CD8-positive, alpha-beta memory T cell (primary cell): ENCODE measurements at places on chromosomes 4 and X.

DNA sequence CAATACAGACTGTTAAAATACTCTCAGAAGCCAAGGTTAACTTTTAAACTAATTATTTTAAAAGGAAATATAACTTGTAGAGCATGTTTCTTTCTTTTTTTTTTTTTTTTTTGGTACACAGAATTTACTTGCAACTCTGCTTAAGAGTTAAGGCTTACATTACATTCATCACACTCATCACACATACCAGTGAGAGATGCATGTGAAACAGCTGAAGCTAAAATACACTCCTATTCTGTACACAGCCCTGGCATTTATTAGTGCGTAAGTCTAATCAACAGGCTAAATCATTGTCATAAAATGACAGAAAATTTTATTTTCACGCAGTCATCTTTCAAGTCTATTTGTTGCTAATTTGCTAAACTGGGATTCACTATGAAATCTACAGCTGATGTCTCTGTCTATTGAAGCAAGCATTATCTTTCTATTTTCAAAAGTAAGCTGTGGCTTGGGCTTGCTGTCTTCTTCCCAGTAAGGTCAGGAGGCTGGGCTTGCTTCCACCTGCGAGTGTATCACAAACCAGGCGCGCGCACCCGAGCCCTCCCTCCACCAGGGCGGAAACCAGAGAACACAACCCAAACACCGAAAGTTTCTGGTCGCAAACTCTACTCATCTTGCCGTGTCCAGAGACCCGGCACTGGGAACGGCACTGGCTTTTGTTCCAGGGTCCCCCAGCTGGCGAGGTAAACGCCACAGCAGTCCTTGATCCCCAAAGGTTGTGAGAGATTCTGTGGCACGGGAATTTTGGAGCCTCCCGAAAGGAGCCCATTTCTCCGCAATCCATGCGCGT, 3.9 kb downstream of the MAML3 start:
- H3K27me3 ChIP-seq: no peaks in the 10 kb centered on the region
- no peaks in the 10 kb centered on the region for H3K4me1 ChIP-seq
- H3K36me3 ChIP-seq: no peaks in the 10 kb centered on the region

DNA sequence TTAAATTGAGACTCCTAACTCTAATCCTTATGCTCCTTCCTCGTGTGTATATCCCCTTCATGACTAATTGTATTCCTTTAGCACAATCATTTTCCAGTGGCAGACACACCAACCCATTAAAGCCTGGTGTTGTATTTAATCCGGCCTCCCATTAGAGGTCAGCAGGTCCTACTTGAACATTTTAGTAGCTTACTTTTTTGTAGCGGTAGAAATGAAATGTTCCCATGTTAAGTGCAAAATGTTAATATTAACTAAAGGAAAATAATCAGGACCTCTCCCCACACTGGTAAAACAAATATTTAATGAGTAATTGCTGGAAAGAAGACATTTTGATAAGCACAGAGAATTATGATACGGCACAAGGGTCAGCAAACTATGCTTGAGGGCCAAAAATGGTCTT, 3.4 kb downstream of the RAB33B start:
- no peaks in the 10 kb centered on the region for H3K27me3 ChIP-seq
- DNase-seq: no peak
- H3K4me3 ChIP-seq: no peak overlapping the region
- H3K36me3 ChIP-seq: no peaks in the 10 kb centered on the region
- peaks cover 48% of the 10 kb centered on the region for H3K4me1 ChIP-seq

- H3K4me3 ChIP-seq: no peak overlapping the region
- H3K27ac ChIP-seq: no peak overlapping the region
- H3K36me3 ChIP-seq: no peaks in the 10 kb centered on the region
- no peaks in the 10 kb centered on the region for H3K27me3 ChIP-seq
Observed at GRCh38 chrX:80293354-80293753, 126.9 kb upstream of the TENT5D start.

DNA sequence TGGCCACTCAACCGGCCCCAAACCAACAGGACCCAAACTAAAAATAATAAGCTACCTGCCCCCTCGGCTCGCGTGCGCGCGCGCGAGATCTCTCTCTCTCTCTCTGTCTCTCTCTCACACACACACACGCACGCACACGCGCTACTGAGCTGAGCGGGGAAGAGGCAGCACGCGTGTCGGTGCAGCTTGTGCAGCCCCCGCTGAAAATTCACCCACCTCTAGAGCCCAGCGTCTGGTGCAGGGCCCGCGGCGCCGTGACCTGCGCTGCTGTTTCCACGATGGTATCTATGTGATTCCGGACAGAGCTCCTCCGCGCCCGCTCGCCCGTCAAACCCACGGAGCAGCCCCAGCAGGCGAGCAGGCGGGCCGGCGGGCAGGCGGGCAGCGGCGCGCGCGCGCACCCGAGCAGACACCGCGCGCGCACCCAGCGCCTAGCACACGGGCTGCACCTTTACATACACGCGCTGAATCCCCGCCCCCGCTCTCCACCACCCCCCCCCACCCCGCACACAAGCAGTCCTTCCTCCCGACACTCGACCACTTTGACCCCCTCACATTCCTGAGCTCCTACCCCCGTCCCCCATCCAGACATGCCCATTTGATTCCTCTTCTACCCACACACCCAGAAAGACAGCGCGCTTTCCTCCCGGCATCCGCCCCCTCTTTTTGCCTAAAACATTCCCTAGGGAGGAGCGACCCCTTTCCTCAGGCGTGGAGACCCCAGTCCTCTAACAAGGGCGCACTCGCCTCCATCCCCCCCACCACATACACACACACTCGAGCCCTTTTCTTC, 1.0 kb downstream of the SLITRK4 start:
- DNase-seq: no peak
- no peaks in the 10 kb centered on the region for H3K36me3 ChIP-seq
- H3K4me1 ChIP-seq: no peaks in the 10 kb centered on the region
- no peak overlapping the region for H3K27ac ChIP-seq

- no peak overlapping the region for H3K27ac ChIP-seq
- H3K4me1 ChIP-seq: no peaks in the 10 kb centered on the region
- no peaks in the 10 kb centered on the region for H3K36me3 ChIP-seq
- H3K27me3 ChIP-seq: no peaks in the 10 kb centered on the region
- DNase-seq: no peak
Observed at GRCh38 chr4:89860971-89861370, 24.0 kb upstream of the SNCA start.

- H3K27me3 ChIP-seq: no peaks in the 10 kb centered on the region
- no peaks in the 10 kb centered on the region for H3K4me1 ChIP-seq
- H3K4me3 ChIP-seq: no peak overlapping the region
- DNase-seq: no peak
Observed at GRCh38 chr4:140808256-140808655, 52.1 kb upstream of the TBC1D9 start.

- H3K4me3 ChIP-seq: no peak overlapping the region
- no peak overlapping the region for H3K27ac ChIP-seq
- no peaks in the 10 kb centered on the region for H3K27me3 ChIP-seq
- H3K4me1 ChIP-seq: no peaks in the 10 kb centered on the region
Observed at GRCh38 chr4:33306131-33306530, 2586.0 kb downstream of the PCDH7 start.

GRCh38 chr4:58515226-58515625, 1405.0 kb upstream of the IGFBP7 start:
- no peaks in the 10 kb centered on the region for H3K4me1 ChIP-seq
- H3K4me3 ChIP-seq: no peak overlapping the region
- no peaks in the 10 kb centered on the region for H3K27me3 ChIP-seq
- no peaks in the 10 kb centered on the region for H3K36me3 ChIP-seq
- no peak overlapping the region for H3K27ac ChIP-seq
